Stimulated activated CD8-positive, alpha-beta memory T cell treated with anti-CD3 and anti-CD28 coated beads, Interleukin-7, amount 100 ng/mL, for 4 hours (primary cell): ENCODE measurements at places on chromosomes 7 and 10.

DNA sequence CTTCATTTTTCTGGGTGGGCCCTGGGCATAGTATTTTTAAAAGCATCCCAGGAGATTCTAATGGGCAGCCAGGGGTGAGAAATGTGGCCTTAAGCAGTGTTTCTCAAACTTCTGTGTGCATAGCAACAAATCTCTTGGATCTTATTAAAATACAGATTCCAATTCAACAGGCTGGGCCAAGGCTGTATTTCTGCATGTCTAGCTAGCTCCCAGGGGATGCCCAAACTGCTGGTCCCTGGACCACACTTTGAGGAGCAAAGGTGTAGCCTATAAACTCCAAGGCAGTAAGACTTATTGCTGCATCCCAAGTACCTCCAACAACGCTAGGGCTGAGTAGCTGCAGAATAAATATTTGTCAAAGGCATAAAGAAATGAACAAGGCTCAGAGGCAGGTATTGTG is 292.9 kb upstream of the ZMIZ1 start:
- no peak for DNase-seq

- no peak for DNase-seq
These were observed 30.6 kb downstream of the PALD1 start for GRCh38 chr10:70508912-70509756.

- no peak for DNase-seq
These were observed 2.9 kb upstream of the RABGEF1 start for GRCh38 chr7:66737667-66738066.

- DNase-seq = no peak
These were observed 53.5 kb downstream of the OR13A1 start for GRCh38 chr10:45261946-45262345.

GRCh38 chr7:13989126-13989948 is at the start of gene ETV1:
TSS of gene ETV1 (minus strand) at chr7:13989666. CDS start at chr7:13989052, 614 bp downstream.
- no peak for DNase-seq

GRCh38 chr10:131701131-131701947 is 199.5 kb upstream of the PPP2R2D start:
- no peak for DNase-seq

DNA sequence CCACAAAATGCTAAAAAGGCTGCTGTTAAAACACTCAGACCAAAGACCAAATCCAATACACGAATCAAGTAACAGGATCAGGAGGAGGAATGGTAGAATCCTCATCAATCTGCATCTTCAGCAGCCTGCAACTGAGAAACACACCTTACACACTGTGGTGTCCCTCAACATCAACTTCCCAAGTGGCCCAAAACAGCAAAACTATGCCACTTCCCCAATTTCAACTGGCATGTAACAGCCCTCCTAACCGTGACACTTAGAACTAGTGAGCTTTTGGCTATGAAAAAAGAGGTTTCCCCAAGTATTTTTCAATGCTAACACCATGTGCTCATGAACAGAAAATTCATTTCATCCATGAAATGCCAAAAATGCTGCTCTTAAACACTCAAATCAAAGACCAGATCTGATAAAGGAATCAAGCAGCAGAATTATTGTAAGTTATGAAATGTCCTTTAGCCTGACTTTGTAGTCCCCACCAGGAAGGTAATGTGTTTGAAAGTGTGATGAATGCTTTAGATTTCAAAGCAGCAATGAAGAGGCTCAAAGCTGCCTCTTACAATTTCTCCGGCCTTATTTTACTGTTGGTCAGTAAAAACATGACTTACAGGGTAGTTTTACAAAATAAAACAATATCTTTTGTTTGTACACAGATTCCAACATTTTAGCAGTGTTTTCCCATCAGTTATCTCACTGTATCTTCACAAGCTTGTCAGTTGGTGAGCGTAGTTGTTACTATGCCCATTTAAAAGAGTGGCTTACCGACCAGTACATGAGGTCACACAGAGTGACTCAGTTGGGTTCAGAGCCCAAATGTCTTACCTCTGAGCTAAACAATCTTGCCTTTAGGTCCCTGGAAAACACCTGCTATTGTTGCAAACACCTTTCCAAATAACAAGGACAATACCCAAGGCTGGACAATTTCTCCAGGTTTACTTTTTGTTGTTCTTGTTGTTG is 65.7 kb upstream of the ASAH2 start:
- no peak for DNase-seq

- DNase-seq = no peak
These were observed 768 bp downstream of the CHCHD2 start for GRCh38 chr7:56105508-56105907.

- DNase-seq = no peak
These were observed 479 bp downstream of the PNPLA8 start for GRCh38 chr7:108525327-108525984.

GRCh38 chr10:30345611-30346010 is 3.5 kb downstream of the MTPAP start:
- no peak for DNase-seq

DNA sequence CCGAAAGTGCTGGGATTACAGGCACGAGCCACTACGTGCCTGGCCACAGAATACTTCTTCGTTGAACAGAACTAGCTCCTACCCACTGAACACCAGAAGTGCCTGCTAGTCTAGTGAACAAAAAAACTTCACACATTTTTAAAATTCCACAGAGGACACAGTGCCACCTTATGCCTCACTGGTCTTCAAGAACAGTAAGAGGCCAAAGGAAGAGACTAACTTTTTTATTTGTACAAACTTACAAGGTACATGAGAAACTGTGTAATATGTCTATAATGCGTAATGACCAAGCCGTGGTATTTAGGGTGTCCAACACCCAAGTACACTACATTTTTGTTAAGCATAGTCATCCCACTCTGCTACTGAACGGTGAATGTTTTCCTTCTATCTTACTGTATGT is 144.4 kb upstream of the PTER start:
- DNase-seq = no peak

- no peak for DNase-seq
These were observed 104.0 kb downstream of the HOXA1 start for GRCh38 chr7:26991796-26992195.

GRCh38 chr10:129760003-129760315 is 204.1 kb downstream of the EBF3 start:
- no peak for DNase-seq

GRCh38 chr10:104614245-104614831 is 26.8 kb upstream of the SORCS3 start:
- no peak for DNase-seq

DNA sequence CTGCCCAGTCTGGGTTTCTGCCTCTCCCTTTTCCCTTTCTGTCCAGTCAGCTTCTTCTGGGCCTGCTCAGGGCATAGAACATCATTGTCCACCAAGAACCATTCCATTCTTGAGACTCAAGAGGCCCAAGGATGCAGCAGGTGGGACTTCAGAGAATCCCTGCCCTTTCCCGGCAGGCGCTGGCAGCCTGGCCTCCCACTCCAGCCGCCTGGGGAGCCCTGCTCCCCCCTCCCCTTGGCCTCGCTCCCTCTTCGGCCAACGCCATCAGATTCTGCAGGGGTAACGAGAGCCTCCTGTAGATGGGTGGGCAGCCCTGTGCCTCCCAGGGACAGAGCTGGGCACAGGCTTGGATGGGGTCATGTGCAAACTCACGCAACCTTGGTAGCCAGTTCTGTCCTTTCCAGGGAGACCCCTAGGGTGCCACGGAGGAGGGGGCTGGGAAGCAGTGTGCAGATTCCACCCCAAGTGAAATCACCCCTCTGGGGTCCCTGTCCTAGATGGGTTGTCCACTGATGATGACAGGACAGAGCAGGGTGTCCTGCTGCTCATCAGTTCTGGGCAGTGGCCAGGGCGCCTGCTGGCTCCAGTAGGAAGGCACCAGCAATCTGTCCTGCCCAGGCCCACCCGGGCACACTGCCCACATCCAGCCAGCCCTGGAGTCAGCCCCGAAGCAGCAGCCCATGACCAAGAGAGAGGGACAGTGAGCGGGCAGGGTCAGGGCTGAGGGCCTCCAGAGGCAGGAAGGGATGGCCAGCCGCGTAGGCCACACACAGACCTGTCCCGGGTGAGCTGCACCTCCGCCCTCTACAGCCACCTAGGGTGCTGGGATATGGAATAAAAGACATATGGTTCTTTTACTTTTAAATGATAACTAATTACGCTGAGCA is 47.7 kb downstream of the RASGEF1A start:
- DNase-seq = no peak

GRCh38 chr10:55485827-55486226 is 684.8 kb upstream of the PCDH15 start:
- DNase-seq = no peak

DNA sequence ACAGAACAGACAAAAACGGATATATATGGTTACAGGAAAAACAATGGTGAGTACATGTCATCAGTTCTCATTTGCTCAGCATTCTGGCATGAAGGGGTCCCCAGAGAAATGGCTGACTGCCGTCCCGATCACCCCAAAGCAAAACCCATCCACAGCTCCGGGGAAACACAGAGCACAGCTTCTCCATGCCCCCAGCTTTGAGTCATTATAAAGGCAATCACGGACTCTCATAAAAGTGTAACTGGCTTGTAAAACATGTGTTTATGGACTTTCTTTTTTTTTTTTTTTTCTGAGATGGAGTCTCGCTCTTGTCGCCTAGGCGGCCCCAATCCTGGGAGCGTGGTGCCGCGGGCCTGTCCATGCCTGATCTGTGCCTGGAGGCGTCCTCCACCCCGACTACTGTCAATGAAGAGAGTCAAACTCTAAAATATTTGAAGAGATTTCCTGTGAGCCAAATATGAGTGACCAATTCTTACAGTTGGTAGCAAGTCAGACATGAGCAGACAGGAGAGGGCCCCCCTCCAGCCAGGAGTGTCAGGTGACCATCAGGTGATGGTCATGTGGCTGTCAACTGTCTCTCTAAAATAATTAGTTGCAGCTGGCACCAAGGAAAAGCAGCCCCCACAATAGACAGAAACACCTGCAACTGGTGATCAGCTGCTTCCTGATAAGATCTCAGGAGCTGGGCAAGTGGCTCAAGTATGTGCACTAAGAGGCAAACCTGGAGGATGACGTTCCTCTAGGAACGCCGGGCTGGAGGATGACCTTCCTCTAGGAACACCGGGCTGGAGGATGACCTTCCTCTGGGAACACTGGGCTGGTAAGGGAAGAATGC is 21.7 kb upstream of the NOM1 start:
- no peak for DNase-seq

- no peak for DNase-seq
These were observed 75.8 kb downstream of the ENO4 start for GRCh38 chr10:116925056-116925455.

- peak; percentile 51 for DNase-seq
These were observed 8.7 kb upstream of the BHLHA15 start for GRCh38 chr7:98202367-98203195.

DNA sequence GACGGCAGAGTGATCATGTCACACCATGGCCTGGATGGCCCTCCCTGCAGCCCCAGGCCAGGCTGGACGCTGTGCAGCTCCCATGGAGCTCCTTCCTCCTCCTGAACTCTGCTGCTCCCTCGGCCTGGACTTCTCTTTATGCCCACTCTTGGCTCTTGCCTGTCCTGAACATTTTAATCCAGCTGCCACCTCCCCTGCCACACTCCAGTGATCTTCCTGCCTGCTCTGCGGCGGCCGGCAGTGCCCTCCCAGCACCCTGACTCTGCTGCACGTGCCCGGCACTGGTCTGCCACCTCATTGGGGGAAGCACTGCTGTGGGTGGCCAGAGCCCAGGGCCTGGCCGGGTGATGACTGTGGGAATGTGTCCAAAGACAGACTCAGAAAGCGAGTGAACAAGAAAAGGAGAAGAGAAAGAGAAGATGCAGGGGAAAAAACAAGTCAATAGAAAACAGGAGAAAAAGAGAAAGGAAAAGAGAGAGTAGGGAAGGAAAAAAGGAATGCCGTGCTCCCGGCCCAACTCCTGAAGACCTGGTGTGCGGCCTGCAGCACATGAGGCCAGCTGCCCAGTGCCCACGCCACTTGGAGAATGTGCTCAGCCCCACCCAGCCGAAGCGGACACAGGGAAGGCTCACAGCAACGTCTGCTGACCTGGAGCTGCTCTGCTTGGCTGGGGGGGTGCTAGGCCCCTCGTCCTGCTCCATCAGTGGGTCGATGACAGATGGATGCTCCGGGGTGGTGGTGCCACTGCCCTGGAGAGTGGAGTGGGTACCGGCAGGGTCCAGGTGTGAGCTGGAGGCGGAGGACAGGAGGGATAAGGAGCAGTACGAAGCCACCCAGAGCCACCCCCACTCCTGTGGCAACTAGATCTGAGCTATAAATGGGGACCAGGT is 115.9 kb downstream of the DLG5 start:
- DNase-seq = no peak

DNA sequence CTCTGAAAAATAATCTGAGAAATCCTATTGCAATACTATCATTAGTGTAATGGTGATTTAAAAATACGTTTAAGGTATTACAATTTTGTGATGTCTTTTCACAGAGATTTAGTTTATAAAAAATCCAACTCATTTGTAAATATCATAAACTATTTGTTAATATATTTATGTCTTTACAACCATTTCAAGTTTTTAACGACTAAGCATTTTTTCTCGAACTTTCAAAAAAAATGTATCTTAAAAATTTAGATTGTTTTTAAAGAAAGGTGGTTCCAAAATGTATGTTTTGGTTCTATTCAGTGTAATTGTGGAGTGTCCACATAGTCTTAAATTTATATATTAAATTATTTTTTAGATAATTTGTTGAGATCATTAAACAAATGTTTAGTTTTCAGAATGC is 134.2 kb upstream of the TEX47 start:
- no peak for DNase-seq

- DNase-seq = no peak
These were observed 1.9 kb downstream of the VTI1A start for GRCh38 chr10:112448888-112449287.

DNA sequence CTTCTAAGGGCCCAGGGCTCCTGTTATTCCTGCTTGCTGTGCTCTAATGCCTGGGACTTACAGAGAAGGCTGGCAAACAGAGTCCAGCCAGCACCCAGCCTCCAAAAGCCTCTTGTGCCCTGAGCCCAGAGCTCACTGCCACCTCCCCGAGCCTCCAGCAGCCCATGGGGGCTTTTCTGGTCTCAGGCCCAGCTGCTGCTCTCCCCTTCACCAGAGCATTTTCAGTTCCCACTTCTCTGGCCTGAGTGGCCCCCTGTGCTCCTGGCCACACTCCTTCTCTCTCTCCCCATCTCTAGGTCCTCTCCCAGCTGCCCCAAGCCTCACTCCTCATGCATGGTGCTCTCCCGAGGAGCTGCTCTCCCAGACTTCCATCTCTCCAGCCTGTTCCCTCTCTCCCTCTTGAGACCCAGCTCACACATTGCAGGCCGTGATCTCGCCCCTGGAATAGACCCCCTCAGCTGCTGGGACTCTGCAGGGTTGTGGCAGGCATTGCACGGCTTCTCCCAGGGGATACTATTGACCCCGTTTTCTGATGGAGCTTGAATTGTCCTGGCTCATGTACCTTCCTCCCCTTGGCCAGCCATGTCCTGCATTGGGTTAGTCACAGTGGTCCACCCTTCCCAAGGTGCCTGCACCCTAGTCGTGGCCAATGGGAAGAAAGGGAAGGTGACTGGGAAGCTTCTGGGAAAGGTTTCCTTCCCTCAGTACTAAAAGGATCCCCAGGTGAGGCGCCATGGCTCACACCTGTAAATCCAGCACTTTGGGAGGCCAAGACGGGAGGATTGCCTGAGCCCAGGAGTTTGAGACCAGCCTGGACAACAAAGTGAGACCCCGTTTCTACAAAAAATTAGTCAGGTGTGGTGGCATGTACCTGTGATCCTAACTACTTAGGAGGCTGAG is 9.0 kb upstream of the RASSF4 start:
- DNase-seq = no peak
